ENCODE measurements at places on chromosomes 7 and 10.

- H3K27ac ChIP-seq = no peak overlapping the region
- peaks cover 11% of the 10 kb centered on the region for H3K4me1 ChIP-seq
- H3K4me3 ChIP-seq = no peak overlapping the region
- peaks cover 12% of the 10 kb centered on the region for H3K36me3 ChIP-seq
- no peaks in the 10 kb centered on the region for H3K27me3 ChIP-seq
- no peak for DNase-seq
Measured at GRCh38 chr10:113849140-113849803, 4.6 kb downstream of the DCLRE1A start.

DNA sequence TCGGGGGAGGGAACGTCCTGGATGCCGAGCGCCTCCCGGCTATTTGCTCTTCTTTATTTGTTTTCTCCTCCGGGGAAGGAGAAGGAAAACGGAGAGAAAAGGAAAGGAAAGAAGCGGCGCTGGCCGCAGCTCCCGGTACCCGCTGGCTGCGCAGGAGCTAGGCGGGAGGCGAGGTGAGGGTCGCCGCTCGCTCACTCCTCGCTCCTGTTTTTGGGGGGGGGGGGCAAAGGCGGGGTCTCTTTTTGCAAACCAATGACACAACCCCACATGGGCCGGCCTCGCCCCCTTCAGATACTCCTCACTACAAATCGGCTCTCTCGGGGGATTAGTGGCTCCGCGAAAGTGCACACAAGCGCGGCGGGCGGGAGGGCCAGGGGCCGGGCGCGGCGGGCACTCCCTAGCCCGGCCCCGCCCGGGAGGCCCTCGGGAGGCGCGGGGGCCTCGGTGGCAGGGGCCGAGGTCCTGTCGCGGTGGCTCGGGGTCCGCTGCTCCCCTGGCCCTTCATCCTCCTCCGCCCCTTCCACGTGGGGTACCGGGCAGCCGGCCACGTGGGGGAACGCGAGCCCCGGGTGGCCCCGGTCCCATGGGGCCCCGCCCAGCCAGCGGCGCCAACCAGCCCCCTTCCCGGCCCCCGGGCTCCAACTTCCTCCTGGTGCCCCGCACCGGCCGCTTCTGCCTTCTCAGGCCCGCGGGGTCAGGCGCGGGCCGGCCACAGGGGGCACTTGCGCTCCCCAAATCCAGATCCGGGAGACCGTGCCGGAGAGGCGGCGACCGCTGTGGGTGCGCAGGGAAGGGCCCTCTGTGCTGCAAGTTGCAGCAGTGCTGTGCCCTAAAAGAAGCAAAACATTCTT, 718 bp upstream of the CTBP2 start:
- peak overlapping the region; percentile 95 for H3K27ac ChIP-seq
- peak; percentile 82 for DNase-seq
- H3K4me1 ChIP-seq = peaks cover 20% of the 10 kb centered on the region
- peaks cover 4% of the 10 kb centered on the region for H3K36me3 ChIP-seq

- no peak for DNase-seq
- H3K27me3 ChIP-seq = no peaks in the 10 kb centered on the region
- H3K4me3 ChIP-seq = no peak overlapping the region
- H3K4me1 ChIP-seq = peaks cover 7% of the 10 kb centered on the region
- H3K36me3 ChIP-seq = no peaks in the 10 kb centered on the region
Measured at GRCh38 chr7:101990811-101991418, 173.5 kb downstream of the CUX1 start.

- no peaks in the 10 kb centered on the region for H3K36me3 ChIP-seq
- no peaks in the 10 kb centered on the region for H3K4me1 ChIP-seq
- no peaks in the 10 kb centered on the region for H3K27me3 ChIP-seq
- H3K27ac ChIP-seq = no peak overlapping the region
- no peak overlapping the region for H3K4me3 ChIP-seq
Measured at GRCh38 chr7:50166997-50167965, 74.2 kb upstream of the ZPBP start.

DNA sequence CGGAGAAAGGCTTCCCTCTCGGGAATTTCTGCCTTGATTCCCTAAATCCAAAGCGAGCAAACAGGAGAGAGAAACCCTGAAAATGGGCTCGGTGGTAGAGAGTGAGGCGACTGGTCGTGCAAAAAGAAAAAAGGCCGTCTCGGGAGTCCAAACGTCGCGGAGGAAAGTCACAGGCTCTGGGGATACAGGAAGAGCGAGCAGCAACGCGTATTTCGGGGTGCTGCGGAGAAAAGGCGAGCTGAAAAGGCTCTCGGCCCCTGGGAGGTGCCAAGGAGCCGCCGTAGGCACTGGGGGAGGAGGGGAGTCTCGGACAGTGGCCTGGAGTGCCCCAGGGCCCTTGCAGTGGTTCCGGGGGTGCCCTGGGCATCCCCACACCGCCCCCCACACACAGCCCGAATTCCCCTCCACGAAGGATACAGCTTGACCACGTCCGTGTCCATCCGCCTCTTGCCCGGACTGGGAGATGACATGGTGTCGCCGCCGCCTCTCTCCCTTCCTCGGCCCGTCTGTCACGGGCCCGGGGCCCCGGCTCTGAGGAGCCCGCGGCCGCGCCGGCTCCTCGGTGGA, 591 bp downstream of the UBE2H start:
- H3K27ac ChIP-seq = no peak overlapping the region
- no peak overlapping the region for H3K4me3 ChIP-seq
- DNase-seq = peak; percentile 19
- no peaks in the 10 kb centered on the region for H3K27me3 ChIP-seq
- peaks cover 20% of the 10 kb centered on the region for H3K4me1 ChIP-seq

DNA sequence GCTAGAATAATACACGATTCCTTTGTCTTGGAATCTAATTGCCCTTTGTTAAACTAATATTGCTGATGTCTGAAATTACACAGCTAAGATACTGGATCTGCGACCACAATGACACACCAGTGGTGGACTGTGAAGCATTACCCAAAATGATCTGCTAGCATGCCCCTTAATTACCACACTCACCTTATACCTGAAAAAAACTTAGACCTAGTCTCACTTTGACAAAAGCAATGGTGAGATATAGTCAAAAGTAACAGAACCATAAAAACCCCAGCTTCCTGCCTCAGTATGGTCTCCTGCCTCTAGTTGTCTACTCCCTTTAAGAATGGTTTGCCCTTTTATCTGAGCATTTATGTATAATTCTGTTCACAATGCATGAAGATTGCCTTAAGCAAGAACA, 20.8 kb upstream of the ERVW-1 start:
- no peaks in the 10 kb centered on the region for H3K27me3 ChIP-seq
- peaks cover 21% of the 10 kb centered on the region for H3K36me3 ChIP-seq
- H3K4me1 ChIP-seq = no peaks in the 10 kb centered on the region
- peak overlapping the region; percentile 23 for H3K27ac ChIP-seq
- no peak overlapping the region for H3K4me3 ChIP-seq

GRCh38 chr7:78333530-78334425, 535.2 kb downstream of the PHTF2 start:
- no peaks in the 10 kb centered on the region for H3K36me3 ChIP-seq
- no peak for DNase-seq
- H3K27me3 ChIP-seq = no peaks in the 10 kb centered on the region

- peak within 1 kb of the TSS; percentile 80 for H3K4me3 ChIP-seq
- H3K27ac ChIP-seq = peak within 1 kb of the TSS; percentile 64
- peak; percentile 96 for DNase-seq
- H3K4me1 ChIP-seq = peaks cover 6% of the 10 kb centered on the region
Measured at GRCh38 chr7:151341357-151342101, at the start of gene NUB1. Gene NUB1, plus strand, starts transcription at chr7:151341812. Its CDS starts 3,538 bp downstream, at chr7:151345350.

- H3K36me3 ChIP-seq = peaks cover 11% of the 10 kb centered on the region
- DNase-seq = no peak
- no peak overlapping the region for H3K4me3 ChIP-seq
Measured at GRCh38 chr7:594212-594913, 74.7 kb upstream of the PDGFA start.

- H3K4me1 ChIP-seq = no peaks in the 10 kb centered on the region
- no peak for DNase-seq
- no peak overlapping the region for H3K27ac ChIP-seq
- H3K36me3 ChIP-seq = no peaks in the 10 kb centered on the region
Measured at GRCh38 chr10:125521721-125522680, 161.0 kb downstream of the TEX36 start.

- DNase-seq = no peak
- H3K27ac ChIP-seq = peak overlapping the region; percentile 3
- peaks cover 4% of the 10 kb centered on the region for H3K4me1 ChIP-seq
- H3K4me3 ChIP-seq = no peak overlapping the region
Measured at GRCh38 chr10:128747582-128748346, 621.5 kb upstream of the MKI67 start.

- DNase-seq = peak; percentile 80
- peak within 1 kb of the TSS; percentile 59 for H3K27ac ChIP-seq
- H3K4me3 ChIP-seq = peak within 1 kb of the TSS; percentile 51
- H3K4me1 ChIP-seq = peaks cover 12% of the 10 kb centered on the region
- peaks cover under 1% of the 10 kb centered on the region for H3K36me3 ChIP-seq
- H3K27me3 ChIP-seq = peaks cover 66% of the 10 kb centered on the region
Measured at GRCh38 chr7:101165075-101165957, at the start of gene VGF. Gene VGF, minus strand, starts transcription at chr7:101165569. Its CDS starts 726 bp downstream, at chr7:101164843.

GRCh38 chr7:92415225-92415624, 32.1 kb upstream of the GATAD1 start:
- no peak overlapping the region for H3K4me3 ChIP-seq
- H3K27me3 ChIP-seq = peaks cover 5% of the 10 kb centered on the region
- no peak for DNase-seq
- H3K36me3 ChIP-seq = no peaks in the 10 kb centered on the region

- peaks cover 3% of the 10 kb centered on the region for H3K36me3 ChIP-seq
- no peak overlapping the region for H3K4me3 ChIP-seq
- no peaks in the 10 kb centered on the region for H3K27me3 ChIP-seq
Measured at GRCh38 chr10:132916956-132917666, 25.3 kb downstream of the CFAP46 start.

- H3K27ac ChIP-seq = peak overlapping the region; percentile 62
- H3K27me3 ChIP-seq = no peaks in the 10 kb centered on the region
- no peaks in the 10 kb centered on the region for H3K36me3 ChIP-seq
- no peak overlapping the region for H3K4me3 ChIP-seq
- no peak for DNase-seq
Measured at GRCh38 chr10:122182308-122182707, 88.8 kb upstream of the BTBD16 start.

- H3K27me3 ChIP-seq = peaks cover 6% of the 10 kb centered on the region
- no peaks in the 10 kb centered on the region for H3K36me3 ChIP-seq
- no peaks in the 10 kb centered on the region for H3K4me1 ChIP-seq
- DNase-seq = no peak
- H3K27ac ChIP-seq = no peak overlapping the region
Measured at GRCh38 chr10:104993085-104993484, 352.0 kb downstream of the SORCS3 start.

Data from progenitor cell of endocrine pancreas (in vitro differentiated cells).